ENCODE measurements at places on chromosomes 4 and X.

DNA sequence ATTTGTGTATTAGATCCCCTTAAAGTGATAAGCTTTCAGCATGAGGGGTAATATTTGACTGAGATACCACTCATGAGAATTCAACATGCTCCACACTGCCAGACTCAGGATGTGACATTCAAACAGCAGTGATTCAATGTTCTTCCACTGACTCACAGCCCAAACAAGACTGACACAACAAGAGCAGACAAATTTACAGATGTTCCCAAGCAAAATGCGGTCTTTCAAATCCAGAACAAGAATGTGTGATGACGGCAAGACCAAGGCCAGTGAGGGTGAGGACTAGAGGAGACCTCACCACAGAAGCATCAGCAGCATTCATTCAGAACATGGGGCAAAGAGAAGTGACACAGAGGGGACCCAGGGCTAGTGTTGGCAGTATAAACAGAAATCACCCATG, 99.3 kb upstream of the GRIA3 start:
- no peak for DNase-seq

DNA sequence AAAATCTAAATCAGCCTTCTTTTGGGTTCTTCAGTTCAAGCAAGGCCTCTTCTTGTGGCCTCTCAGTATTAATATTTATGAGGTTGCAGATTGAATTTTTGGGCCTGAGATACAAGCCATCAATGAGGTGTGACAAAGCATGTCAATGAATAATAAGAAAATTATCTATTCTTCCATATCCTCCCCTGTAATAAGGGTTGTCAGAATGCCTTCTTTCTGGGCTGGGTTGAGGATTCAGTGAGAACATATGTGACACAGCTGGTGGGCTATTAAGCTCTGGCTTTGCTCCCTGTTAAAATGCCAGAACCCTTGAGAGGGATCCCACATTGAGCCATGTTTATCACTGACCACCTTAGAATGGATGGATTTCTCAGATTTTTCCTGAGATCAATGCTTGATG, 187.2 kb downstream of the AR start:
- no peak for DNase-seq

DNA sequence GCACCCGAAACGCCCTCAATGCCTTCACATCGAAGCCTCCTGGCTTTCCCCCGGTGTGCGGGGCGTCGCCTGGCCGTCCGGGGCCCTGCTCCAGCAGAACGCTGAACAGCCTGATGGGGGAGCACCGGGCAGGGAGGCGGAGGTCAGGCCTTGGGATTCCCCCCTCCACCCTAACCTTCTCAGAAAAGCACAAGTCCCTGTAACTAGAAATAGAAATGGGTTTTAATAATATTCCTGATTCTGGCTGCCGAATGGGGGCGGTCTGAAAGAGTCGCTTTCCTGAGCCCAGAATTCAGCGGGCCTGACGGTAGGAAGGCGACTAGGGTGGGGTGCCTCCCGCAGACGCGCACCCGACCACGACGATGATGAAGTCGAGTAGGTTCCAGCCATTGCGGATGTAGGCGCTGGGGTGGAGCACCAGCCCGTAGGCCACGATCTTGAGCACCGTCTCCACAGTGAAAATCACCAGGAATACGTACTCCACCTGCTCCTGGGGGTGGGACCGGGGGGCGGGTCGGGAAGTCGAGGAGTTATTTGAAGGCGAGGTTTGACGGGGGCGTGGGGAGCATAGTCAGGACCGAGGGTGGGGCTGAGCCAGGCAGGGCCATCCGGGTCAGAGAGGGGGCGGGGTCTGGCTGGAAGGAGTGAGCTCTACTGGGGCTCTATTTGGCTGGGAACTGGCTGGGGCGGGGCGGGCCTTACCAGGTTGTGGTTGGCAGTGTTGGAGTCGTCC, 2.5 kb downstream of the CACNA1F start:
- DNase-seq, result no peak

DNA sequence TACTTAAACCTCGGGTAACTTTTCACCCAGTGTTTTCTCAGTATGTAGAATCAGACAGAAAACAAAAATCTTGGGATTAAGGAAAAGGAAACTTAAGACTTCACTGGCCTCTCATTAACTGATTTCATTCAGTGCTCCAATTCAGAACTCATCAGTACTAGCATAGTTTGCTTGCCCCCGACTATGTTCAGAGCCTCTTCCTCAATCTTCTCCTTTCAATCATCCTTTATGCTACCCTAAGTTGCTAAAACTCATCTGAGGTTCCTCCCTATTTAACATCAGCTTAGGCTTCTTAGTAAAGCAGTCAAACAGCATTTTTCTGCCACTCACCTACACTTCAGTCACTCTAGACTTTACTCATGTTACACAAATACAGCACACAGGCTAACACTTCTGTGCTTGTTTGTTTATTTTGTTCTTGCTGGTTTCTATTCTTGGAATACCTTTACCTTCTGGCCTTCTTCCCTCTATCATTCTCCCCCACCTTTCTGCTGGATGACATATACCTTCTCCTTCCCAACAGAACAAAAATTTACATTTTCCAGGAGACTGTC, 163.0 kb upstream of the TLL1 start:
- DNase-seq, result no peak

GRCh38 chr4:17124767-17125166, 226.3 kb upstream of the LDB2 start:
- DNase-seq, result no peak

DNA sequence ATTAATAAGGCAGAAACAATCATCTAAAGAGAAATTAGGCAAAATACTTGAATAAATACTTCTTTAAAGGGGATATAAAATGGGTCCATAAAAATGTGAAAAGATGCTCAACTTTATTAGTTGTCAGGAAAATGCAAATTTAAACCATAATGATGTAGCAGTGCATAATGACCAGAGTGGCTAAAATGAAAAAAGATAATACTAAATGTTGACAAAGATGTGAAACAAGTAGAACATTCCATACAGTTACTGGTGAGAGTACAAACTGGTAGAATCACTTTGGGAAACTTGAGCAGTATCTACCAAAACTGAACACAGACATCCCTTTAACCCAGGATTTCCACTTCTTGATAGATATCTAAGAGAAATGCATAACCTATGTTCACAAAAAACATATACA, 5.0 kb downstream of the ARSJ start:
- DNase-seq, result no peak

DNA sequence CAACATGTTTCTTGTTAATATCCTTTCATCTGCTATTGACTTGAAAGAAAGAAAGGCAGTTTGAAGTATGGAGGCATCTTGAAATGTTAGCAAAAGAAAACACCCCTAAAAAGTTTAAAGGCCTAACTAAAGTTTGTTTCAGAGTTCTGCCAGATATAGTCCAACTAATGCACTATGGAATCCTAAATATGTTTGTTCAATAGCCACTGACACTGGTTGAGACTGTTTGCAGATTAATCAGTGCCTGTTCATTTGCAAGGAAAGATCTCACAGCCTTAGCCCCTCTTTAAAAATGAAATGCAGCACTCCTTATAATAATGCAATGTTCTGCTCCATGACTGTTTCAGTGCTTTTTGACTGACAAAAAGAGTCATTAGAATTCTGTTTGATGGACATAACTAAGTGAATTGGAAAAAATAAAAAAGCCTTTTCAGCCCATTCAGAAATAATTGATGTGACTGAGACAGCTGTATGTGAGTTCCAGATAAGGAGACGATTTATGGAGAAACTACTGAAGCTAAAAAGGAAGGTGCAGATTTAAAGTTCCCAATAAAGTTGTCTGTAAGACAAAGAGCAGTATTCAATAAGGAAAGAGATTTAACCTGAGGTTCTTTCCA, 192.0 kb downstream of the PCDH7 start:
- DNase-seq, result no peak

- DNase-seq, result no peak
Observed at GRCh38 chrX:153924149-153924861, 1.8 kb downstream of the ARHGAP4 start.

- no peak for DNase-seq
Observed at GRCh38 chrX:29662759-29663503, 552.4 kb upstream of the MAGEB2 start.

- DNase-seq, result no peak
Observed at GRCh38 chr4:3145234-3145924, 70.9 kb downstream of the HTT start.
